ENCODE measurements at places on chromosomes 2 and 18.

- DNase-seq, result no peak
Observed at GRCh38 chr2:149290662-149291061, 39.7 kb upstream of the LYPD6 start.

DNA sequence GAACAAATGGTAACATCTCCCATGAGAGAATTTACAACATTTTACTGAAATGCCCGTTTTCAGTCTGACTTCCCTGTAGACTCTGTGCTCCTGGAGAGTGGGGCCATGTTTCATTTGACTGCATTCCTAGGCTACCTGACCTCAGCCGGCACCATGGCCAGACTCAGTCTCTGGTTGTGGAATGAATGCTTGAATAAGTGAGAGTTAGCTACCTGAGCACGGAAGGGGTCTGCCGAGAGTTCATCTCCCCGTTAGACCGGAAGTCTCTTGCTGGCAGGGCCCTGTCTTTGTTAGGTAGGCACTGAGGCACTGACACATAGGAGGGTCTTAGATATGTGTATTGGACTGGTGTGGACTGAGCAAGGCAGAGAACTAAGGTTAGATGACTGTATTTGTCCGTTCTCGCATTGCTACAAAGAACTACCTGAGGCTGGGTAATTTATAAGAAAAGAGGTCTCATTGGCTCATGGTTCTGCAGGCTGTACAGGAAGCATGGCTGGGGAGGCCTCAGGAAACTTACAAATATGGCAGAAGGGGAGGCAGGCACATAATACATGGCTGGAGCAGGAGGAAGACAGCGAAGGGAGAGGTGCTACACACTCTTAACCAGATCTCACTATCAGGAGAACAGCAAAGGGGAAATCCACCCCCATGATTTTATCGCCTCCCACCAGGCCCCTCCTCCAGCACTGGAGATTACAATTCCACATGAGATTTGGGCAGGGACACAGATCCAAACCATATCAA lies 271.2 kb downstream of the GLI2 start:
- no peak for DNase-seq

DNA sequence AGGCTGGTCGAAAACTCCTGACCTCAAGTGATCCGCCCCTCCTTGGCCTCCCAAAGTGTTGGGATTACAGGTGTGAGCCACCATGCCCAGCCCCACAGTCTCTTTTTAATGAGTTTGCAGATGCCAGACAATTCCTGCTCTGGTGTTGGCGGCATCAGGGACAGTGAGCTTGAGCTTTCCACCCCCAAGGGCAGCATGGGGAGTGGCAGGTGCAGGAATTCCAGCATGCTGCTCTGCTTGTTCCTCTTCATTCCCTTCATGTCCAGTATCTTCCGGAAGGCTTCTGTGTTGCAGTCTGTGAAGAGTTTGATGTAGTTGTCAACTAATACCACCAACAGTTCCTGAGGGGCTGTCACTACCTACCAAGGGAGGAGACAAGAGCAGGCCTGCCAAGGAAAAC lies 137.3 kb downstream of the SS18 start:
- no peak for DNase-seq

DNA sequence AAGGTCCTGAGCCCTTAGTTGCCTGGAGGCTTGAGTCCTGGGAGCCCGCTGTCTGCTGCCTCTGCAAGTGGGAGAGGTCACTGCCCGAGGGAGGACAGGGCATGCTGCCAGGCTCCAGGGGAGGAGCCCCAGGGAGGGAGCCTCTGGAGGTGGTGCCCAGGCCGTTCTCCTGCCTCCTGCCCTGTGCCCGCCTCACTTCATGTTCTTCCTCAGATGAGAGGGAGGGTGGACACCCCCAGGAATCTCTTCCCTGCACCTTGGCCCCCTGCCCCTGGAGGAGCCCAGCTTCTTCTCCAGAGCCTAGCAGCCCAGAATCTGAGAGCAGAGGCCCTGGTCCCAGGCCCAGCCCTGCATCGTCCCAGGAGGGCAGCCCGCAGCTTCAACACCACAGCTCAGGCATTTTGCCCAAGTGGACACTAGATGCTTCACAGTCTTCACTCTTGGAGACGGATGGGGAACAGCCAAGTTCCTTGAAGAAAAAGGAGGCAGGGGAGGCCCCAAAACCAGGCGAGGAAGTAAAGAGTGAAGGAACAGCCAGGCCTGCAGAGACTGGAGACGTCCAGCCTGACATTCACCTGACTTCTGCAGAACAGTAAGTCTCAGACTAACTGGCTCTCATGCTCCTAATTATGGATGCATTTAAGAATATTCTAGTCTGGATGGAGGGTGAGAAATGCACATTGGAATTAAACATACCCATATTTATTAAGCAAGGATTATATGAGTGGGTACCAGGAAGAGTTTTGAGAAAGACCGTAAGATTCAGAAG lies 12.1 kb downstream of the PSD4 start:
- DNase-seq, result no peak

DNA sequence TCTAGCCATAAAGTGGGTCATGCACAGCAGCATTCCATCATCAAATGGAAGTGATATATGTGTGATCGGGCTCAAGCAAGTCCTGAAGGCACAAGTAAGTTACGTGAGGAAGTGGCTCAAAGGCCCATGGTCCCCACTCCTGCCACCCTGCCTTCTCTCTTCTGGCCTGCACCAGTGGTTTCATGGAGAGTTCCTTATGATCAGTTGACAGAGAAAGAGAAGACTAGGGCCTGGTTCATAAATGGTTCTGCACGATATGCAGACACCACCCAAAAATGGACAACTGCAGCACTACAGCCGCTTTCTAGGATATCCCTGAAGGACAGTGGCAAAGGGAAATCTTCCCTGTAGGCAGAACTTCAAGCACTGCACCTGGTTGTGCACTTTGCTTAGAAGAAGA lies 412.6 kb upstream of the SMIM21 start:
- no peak for DNase-seq

DNA sequence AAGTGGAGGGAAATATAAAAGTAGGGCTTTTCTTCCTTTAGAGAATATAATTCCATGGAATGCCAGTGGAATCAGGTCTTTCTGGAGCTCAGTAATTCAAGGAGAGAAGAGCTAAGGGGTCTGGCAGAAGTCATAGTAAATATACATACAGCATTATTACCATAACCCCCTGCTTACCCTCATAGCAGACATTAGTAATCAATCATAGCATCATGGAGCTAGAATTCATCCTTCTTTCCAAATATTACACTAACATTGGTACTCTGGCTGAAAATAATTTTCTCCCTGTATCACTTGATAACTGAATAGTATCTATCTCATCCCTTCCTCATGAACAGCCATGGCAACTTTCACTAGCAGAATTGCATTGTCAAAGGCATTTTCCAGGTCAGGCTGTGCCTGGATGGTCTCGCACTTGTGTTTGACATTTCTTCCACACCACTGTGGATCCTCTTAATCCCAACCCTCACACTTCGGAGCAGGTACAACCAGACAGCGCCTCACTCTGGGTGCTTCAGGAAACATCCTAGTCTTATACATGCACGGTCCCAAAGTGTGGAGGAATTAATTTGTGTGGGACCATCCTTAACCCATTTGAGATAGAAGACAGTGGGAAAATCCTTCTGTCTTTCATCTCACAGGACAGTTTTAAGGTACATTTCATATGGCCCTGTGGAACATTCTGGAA lies 84.2 kb upstream of the SEC11C start:
- no peak for DNase-seq

DNA sequence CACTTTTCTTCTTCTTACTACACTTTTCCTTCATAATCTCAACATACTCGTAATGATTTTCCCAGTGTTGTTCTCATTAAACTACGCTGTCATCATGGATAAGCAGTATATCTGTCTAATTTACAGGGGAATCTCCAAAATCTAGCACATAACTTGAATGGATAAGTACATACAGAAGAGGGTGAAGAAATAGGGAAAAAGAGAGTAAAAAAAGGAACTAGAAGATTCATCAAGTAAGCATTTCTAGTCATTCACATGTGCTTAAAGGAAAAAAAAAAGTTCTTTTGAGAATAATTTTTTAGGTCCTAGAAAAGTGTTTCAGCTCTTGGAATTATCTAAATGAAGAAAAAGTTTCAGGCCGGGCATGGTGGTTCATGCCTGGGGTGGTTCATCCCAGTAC lies 51.6 kb downstream of the SRBD1 start:
- DNase-seq, result no peak

DNA sequence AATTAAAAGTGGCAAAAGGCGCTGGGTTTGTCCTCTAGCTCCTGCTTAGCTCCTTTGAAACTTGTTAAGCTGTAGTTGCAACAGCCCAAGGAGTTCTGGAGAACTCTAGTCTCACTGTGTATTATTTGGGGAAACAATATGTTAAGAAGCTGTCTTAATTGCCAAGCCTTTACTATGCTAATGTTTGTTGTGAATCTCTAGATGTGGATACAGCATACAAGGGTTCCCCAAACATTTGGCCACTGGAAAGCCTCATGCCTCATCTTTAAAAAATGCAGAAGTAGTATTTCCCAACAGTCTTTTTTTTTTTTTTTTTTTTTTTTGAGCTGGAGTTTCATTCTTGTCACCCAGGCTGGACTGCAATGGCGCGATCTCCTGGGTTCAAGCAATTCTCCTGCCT lies 236.7 kb downstream of the PRKCE start:
- no peak for DNase-seq

GRCh38 chr2:53058526-53058925 lies 709.1 kb upstream of the CHAC2 start:
- DNase-seq, result no peak

DNA sequence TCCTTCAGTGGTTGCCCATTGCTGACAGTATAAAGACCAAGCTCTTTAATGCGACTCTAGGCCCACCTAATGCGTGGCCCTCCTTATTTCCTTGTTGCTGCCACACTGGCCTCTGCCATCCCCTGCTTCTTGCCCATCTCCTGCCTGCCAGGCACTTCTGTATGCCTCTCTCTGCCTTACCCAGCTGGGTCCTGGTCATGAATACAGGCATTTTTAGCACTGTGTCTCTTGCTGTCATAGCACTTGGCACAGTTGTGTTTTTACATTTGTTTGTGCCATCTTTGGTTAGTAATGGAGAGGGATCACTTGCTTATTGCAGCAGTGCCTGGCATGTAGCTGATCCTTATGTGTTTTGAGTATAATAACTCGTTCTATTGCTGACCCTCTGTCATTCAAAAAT lies 38.7 kb downstream of the MAP4K4 start:
- no peak for DNase-seq

GRCh38 chr2:212505586-212505985 lies 33.0 kb downstream of the ERBB4 start:
- no peak for DNase-seq

DNA sequence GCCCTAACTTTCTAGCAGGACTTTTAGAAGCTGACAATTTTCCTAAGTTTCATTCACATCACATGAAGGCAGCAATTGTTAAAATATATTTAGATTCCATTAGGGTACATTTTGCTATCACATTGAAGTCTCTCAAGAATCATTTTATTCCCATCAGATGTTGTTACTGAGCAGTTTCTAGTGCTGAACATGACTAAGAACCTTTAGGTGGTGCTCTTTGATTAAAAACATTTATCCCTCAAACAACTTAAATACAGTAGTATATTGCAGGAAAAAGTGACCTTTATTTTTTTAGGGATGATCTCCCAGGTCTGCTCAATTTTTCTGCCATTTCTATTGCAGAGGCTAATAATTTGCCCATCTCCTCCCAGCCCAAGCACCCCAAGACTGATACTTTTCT lies 22.9 kb upstream of the NARS1 start:
- DNase-seq, result no peak

- DNase-seq, result no peak
Observed at GRCh38 chr2:85846411-85846810, 42.4 kb downstream of the ST3GAL5 start.

GRCh38 chr2:108074946-108075345 lies 88.6 kb downstream of the SLC5A7 start:
- no peak for DNase-seq

- no peak for DNase-seq
Observed at GRCh38 chr2:189095101-189095500, 84.5 kb downstream of the COL5A2 start.

DNA sequence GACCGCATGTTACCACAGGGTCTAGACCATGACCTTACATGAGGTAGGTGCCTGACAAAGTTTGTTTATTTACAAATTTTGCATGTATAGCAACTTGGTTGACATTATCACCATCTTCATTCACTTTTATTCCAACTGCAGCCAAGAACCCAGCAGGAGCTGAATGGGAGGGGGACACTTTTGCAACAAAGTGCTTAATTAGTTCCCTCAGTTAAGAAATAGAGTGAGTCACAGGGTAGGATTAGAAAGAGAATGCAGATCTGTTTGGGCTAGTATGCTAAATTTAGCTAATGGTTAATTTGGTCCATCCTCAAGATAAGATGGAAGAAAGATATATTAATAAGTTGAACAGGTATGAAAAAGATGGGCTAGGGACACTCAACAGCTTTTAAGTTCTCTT lies 678.9 kb downstream of the ARHGAP15 start:
- no peak for DNase-seq

GRCh38 chr2:60529136-60529784 lies 24.2 kb downstream of the BCL11A start:
- DNase-seq, result no peak

DNA sequence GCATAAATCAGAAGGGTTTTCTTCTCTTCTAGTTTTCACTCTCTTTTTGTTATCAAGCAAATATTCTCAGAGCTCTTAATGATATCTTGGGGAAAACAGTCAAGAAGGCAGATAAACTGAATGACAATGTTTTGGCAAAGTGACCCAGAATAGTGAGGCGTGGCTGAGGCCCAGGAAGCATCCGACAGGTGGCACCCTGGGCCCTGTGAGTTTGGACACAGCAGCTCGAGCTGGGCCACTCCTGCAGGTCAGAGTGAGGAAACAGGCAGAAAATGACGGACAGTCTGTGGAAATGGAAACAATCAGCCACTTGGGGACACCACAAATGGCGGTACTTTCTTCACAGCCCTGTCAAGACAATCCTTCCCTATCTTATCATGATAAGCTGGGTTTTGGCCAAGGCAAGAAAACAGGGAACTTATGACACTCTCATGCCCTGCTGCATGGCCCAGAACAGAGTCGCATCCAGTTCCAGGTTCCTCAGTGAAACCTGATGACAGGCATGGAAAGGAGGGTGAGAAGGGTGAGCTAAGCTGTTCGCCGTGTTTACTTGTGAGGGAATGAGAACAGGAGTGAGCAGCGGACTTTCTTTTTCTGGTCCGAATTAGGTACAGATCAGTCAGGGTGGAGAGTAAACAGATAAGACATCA lies 32.1 kb downstream of the MRPL44 start:
- no peak for DNase-seq

- no peak for DNase-seq
Observed at GRCh38 chr2:68318914-68319397, 793 bp downstream of the CNRIP1 start.

DNA sequence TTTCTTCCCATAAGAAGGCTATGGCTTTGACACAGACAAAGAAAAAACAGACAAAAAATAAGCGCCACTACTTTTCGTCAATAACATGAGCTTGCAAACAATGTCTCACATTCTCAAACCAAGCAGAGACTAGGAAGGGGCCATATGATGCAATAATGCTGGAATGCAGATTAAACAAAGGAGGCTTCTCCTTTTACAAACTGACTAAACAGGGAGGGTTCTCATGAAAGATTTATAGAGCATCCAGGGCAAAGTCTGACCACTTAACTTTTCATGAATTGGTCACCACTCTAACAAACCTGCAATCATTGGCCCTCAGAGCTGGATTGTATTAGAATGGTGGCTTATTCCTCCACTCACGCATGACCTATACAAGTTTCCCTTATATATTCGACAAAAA lies 663.3 kb upstream of the CHAC2 start:
- no peak for DNase-seq

- DNase-seq, result no peak
Observed at GRCh38 chr2:202790676-202791075, 80.9 kb downstream of the ICA1L start.

GRCh38 chr2:161386228-161386824 lies 29.8 kb upstream of the TBR1 start:
- DNase-seq, result no peak

- no peak for DNase-seq
Observed at GRCh38 chr2:126653109-126653508, 2.8 kb upstream of the GYPC start.
